Suppressor macrophage treated with lipopolysaccharide for 4 hours (primary cell): ENCODE measurements at places on chromosomes 7 and 10.
A peak's percentile ranks its signal among the peaks of the same experiment; 100 is the strongest.

GRCh38 chr10:77773631-77774426 is 136.2 kb upstream of the KCNMA1 start:
- DNase-seq = no peak

DNA sequence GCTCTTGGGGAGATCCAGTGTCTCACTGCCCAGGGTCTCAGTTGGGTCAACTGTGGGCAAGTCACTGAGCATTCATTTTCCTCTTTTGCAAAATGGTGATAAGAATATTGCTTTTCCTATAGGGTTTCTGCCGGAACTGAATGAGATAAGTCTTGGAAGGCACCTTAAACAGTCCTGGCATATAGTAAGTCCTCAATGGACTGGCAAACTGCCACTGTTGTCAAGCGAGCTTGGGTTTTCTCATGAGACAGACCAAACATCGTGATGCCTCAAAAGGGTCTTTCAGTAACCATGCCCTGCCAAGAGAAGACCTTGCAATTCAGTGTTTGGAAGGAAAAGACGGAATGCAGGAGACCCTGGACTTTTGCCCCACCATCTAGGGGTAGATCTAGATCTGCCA is 251.5 kb downstream of the WDR11 start:
- no peak for DNase-seq

DNA sequence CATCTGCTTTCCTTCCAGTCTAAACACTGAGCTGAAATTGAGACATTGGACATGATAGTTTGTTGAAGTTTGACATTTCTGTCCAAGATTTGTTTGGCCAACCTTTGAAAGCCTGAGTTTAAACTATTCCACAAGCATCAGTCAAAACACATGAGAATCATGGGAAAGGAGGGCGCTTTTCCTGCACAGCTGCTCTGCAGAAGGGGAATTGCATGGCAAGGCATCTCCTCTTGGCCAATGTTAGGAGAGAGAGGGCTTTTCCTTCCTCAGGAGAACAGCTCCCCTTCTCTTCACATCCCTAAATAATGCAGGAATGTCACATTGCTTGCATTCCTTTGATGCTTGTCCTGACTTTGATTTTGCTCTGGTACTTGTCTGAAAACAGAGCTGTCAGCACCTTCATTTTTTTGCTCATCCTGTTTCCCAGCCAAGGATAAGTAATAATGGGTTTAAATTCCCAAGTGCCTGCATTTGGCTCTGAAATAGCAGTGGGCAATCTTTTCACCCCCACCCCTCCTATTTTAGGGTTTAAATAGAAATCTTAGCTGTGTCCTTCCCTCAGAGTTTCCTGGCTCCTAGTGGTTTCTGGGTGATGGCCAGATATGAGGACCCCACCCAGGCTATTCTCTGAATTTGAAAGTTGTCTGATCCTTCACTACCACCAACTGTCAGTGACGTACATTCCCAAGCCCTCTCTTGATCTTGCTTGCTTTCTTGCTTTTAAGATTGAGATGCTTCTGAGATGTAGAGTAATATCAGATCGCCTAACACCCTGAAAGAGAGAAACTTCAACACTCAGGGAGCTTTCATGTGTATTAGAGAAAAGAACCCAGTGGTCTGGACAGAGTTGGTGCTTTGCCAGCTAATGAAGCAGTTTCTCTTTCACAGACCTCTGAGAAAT is 75.2 kb upstream of the NPVF start:
- DNase-seq = no peak

DNA sequence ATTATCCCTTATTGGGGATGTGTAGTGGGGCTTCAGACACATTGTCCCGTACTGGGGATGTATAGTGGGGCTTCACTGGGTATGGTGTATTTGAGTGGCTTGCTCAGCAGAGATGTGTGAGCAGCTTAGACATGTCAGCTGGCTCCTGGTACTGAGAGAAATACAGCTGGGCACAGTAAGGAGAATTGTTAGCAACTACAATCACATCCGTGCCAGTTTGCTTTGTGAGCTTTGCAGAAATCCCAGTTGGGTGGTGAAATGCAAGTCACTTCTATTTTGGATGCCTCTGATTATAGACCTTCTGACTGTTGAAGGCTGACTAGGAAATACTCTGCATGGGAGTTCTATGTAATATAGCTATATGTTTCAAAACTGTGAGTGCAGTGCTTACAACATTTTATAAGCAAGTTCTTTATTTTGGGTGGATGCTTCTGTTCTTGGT is 10.8 kb downstream of the CCNY start:
- DNase-seq = peak; percentile 48

GRCh38 chr7:75054744-75055143 is 18.9 kb downstream of the RCC1L start:
- DNase-seq = no peak

DNA sequence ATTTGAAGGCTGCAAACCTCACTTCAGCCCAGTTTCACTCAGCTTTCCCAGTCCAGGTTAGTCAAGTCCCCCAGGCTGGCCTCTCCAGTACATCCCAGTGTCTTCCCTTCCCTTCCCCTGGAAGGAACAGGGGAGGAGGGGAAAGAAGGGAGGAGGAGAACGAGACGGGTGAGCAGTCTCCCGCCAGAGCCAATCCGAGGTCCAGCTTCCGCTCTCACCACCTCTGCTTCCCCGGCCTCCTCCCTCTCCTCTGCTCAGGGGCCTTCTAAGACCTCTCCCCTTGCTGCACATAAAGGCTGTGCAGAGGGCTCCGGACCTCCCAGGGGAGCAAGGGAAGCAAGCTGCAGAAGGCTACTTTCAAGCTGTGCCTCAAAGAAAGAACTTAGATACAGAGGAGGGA is 4.1 kb downstream of the ATG9B start:
- no peak for DNase-seq
